ENCODE measurements at places on chromosomes 1 and 21.

DNA sequence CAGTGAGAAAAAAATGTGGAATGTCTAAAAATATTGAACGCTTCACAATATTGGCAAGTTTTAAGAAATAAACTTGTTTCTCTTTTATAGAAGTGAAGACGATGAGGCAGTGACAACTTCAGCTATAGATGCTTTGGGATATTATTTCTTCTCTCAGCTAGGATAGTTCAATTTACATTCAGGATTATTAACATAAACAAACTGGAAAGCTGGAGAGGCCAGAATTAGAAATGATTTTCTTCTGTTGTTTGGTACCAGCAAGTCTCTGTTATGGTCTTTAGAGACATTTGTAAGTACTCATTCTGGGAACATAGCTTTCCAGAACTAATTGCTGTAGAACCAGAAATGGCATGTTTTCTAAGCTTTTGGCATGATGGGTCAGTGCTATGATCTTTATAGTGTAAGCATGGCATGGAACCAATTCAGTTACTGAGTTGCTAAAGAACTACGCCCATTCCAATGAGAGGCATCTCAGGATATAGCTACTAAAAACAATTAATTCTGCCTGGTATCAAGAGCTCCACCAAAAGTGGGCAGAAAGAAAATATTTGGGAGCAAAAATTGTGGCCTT, 599.5 kb upstream of the B3GALT2 start:
- DNase-seq, result no peak

- no peak for DNase-seq
Observed at GRCh38 chr1:205929496-205930194, 13.6 kb downstream of the SLC26A9 start.

DNA sequence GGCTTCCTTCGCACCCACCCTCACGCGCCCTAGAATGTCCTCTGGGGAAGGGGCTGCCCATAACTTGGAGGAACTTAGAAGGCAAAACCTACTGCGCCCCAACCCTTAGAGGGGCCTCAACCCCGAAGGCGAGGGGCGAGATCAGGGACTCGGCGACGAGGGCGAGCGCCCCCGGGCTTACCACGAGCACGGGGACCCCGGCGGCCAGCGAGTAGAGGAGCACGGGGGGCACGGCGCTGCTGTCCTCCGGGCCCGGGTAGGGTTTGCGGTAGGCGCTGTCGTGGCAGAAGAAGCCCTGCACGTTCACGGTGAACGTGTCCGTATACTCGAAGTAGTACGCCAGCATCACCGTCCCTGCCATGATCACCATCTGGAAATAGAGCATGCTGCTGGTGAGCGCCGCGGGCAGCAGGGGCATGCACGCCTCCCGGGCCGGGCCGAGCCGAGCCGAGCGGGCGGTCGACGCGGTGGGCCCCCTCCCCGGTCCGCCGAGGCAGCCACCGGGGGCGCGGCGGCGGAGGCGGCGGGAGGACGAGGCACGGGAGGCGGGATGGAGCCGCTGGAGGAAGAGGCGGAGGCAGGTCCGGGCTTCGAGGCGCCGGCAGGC, 304 bp downstream of the PLPPR5 start:
- peak; percentile 82 for DNase-seq

DNA sequence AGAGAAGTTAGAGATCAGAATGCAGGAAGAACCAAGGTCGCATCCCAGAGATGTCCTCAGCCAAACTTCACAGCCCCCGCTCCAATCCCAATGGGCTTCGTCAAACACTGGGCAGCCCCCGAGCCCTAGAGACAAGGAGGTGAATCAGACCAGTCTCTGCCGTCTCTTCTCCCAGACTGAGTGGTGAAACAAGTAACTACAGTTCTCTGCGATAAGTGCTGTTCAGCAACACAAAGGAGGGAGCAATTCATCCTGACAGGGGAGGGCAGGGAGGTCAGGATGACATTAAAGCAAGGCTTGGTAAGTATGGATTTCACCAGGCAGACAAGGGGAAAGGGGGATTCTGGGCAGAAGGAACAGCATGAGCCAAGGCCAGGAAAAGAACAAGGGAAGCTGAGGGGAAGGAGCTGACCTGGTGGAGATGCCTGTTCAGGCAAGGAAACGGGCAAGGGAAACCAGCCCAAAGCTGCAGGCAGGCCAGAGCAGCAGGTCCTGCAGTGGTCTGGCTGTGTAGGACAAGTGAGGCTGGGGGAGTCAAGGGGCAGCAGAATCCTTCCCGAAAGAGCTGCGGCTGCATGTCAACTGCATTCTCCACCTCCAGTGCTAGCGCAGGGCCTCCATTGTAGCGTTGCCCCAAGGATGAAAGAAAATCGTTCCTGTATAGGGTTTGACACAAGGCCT, 13.6 kb upstream of the ERI3 start:
- no peak for DNase-seq

DNA sequence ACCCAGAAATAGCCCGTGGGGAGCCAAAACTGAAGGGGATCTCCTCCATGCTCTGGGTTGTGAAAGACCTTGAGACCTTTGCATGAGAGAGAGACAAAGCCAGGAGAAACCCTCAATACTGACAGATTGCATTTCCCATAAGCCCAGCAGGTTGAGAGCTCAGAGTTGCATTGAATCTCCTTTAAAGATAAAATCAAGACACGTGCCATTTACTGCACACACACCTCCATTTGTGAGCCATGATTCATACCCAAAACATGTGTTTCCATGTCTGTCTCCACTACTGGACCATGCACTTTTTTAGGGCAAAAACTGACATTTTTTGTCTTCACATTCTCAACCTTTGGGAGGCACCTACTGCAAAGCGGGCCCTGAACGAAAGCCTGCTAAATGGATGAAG, 144.0 kb upstream of the NRIP1 start:
- DNase-seq, result no peak

- DNase-seq, result no peak
Observed at GRCh38 chr21:25273959-25274358, 333.3 kb downstream of the MRPL39 start.

GRCh38 chr1:192632641-192633532, 3.1 kb upstream of the RGS13 start:
- DNase-seq, result no peak

DNA sequence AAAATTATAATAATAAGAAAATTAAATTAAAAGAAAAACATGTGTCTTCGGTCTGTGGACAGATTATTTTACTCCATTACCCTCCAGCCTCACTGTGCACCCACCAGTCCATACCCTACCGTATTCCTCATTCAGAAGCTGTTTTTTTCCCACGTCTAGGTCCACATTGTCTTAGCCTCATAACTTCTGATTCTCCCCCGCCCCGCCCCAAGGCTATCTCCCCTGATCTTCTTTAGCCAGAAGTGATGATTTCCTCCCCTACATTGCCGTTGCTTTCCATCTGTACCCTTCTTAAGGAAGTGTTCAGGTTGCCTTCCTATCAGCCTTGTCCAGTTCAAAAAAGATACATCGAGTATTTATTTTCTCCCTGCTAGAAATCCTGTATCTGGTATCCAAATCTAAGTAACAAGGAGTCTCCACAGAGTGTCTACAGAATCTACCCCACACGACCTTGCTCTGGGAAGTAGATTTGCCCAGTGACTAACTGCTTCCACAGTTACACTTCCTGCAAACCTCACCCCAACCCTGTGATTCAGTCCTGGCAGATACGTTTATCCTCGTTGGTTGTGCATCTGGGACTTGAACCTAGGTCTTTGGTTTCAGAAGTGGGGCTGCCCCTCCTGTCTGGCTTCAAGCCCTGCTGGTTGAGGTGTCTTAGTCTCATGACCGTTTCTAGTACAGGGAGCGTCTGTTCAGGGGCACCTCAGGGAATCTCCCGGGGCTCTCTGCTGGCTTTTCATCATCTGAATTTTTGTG, 470.2 kb downstream of the CAMTA1 start:
- no peak for DNase-seq

DNA sequence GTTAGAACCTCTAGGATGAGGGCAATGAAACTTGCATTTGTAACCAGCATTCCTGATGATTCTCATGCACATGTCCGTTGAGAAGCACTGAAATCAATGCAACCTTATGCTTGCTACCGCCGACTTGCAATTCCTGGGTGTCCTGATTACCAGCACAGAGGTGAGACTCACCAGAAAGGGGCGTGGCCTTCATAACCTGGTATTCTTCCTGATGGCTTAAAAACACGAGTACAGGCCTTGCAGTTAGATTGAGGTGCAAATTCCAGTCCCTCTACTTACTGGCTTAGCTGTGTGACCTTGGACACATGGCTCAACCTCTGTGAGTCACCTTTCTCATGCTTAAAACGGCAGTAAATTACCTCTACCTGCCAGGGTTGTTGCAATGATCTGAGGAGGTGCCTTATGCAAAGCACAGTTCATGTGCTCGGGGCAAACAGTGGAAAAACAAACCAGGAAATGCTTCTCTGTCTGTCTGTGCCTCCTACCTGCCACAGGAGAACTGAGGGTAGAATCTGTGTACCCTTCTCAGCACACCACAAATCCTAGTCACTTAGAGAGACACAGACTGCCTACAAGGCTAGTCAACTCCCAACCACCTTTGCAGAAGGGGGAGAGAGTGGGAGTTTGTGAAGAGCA, 39.1 kb upstream of the ECE1 start:
- DNase-seq, result no peak

DNA sequence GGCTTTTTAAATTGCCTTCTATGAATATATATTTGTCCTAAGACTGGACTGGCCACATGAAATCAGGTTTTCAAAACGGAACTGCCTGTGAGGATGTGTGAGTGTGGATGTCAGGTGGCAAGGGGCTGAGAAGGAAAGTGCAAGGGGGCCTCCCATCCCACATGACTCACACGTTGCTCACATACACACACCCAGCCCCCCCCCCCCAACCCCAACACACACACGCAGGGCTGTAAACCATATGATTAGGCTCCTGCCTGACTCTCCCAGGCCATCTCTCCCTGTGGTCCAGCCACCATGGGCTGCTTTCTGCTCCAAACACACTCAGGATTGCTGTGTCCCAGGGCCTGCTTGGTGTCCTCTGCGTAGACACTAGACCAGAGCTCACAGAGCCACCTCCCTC, 22.4 kb downstream of the DEGS1 start:
- DNase-seq, result no peak

- no peak for DNase-seq
Observed at GRCh38 chr1:166948856-166949350, 26.4 kb downstream of the ILDR2 start.

GRCh38 chr1:34975771-34976170, 9.4 kb downstream of the TMEM35B start:
- no peak for DNase-seq

DNA sequence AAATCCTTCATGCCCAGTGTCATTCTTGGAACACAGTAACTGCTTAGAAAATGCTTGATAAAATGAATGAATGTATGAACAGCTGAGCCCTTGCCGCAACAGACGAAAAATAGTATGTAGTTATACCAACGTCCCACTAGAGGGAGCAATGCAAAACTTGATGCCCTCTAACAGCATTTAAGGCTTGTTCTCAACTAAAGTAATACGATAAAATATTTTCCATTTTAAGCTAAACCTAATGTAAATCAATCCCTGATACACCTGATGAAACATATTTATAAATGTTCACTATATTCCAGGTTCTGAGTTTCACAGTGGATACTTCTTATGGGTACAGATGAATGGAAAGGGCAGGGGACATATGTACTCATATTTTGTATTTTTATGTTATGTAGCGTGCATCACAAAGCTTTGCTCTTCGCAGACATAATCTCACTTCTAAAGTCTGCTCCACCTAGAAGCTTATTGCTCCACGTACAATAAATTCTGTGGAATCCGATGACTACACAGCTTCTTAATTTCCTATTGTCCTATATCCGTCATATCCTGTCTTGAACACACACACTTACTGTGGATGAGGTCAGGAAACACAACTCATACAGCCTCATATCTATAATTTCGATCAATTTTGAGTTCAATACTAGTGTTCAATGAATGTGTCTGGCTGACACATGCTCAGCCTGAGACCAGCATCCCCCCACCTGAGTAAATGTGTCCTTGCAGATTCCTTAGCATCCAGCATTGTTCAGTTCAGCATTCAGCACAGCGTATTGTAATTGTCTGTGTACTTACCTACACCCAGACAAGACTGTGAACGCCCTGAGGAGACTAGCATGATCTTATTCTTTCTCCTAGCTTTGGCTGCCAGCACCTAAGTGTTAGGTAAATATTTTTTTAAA, 4.4 kb upstream of the UTP25 start:
- no peak for DNase-seq

DNA sequence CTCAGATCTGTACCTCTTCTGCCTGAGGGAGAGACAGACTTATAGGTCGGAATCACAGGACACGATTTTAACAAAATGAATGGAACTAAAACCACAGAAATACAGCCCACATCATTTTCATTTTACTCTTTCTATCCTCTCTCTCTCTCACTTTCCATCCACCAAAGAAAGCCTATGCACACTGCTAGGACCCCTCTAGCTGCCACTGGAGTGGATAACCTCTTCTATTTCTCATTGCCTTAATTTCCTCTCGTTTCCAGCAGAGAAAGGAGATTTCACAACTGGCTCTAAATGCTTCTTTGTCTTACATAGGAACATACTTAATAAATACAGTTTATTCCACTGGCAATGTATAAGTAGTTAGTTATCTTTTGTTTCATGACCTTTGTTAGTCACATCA, 867.8 kb upstream of the ADGRL4 start:
- DNase-seq, result no peak

GRCh38 chr1:53122961-53123413, 19.5 kb downstream of the SLC1A7 start:
- DNase-seq, result no peak

DNA sequence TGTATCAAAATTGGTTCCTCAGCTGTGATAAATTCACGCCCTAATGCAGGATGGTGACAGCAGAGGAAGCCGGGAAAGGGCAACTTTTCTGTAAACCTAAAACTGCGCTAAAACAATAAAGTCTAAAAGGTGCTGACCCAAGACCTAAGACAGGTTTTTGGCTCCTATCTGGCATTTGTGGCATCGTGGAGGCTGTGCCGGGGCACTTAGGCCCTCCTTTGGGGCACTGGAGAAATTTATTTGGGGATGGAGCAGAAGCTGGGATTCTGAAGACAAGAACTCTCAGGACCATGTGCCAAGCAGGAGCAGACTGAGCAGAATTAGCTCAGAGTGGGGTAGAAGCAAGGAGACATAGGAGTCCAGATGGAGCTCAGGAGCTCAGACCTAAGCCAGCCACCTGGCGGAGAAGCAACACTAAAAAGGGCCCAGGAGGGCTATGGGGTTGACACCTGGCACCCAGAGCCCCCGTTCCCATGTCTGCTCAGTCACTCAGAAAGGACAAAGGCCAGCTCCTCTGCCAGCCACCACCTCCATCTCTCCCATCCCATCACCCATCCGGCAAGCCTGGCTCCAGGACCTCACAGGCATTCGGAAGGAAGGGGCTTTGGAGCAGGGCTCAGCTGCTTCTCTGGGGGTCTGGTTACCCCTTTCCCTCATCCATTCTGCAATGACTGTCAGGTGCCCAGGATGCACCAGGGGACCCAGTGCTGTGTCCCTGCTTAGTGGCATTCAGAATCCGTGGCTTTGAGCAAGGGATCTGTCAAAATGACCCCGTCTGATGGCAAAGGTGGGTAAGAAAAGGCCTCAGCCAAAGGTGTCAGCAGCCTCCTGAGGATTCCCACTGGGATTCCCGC, 347.7 kb downstream of the NPHP4 start:
- DNase-seq, result no peak

DNA sequence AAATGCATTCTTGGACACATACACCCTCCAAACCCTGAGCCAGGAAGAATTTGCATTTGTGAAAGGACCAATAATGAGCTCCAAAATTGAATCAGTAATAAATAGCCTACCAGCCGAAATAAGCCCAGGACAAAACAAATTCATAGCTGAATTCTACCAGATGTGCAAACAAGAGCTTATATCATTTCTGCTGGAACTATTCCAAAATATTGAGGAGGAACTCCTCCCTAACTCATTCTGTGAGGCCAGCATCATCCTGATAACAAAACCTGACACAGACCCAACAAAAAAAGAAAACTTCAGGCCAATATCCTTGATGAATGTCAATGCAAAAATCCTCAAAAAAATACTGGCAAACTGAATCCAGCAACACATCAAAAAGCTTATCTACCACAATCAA, 6.7 kb downstream of the SPRR2E start:
- DNase-seq, result no peak

Data from upper lobe of left lung (tissue), 6 donors.